GM18507 (cell line): ENCODE measurements at places on chromosomes 3 and 15.

- DNase-seq = peak; percentile 44
Measured at GRCh38 chr3:146469150-146470017, at the start of gene PLSCR2. PLSCR2 (minus strand) TSS chr3:146469561; CDS start chr3:146459904, 9,657 bp downstream.

DNA sequence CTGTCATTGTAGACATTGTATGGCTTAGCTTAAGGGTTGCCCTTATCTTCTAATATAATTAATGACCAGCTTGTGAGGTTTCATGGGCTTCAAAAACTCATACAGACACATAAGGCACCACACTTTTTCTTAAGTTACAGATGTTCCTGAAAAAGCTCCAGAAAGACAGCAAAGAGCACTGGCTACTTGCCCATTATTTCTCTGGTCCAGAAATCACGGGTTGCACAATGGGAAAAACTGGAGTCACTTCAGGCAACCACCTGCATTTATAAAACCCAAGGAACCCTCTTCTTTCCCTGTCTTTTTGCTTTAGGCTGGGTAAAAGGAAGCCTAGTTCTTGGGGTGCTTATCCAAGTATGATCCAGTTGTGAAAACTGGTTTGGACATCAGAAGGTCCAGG lies 2.3 kb upstream of the COL6A6 start:
- no peak for DNase-seq

GRCh38 chr15:85929786-85930185 lies 135.1 kb upstream of the KLHL25 start:
- no peak for DNase-seq

DNA sequence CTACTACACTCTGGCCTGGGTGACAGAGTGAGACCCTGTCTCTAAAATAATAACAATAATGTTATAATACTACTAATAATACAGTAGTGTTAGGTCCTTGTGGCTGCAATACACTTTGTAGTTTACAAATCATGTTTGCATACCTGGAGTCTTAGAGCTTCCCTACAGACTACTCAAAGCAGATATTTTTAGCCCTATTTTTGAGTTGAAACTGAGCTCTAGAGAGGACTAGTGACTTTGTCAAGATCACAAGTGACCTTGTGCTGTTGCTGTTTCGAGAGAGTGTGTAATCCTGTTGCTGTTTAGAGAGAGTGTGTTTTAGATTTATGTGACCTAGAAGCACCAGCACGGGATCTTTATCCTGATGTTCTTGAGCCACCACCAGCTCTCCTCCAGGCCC lies 105.3 kb upstream of the RNU6-1 start:
- DNase-seq = no peak

- no peak for DNase-seq
Measured at GRCh38 chr3:105222568-105223093, 144.1 kb upstream of the ALCAM start.

DNA sequence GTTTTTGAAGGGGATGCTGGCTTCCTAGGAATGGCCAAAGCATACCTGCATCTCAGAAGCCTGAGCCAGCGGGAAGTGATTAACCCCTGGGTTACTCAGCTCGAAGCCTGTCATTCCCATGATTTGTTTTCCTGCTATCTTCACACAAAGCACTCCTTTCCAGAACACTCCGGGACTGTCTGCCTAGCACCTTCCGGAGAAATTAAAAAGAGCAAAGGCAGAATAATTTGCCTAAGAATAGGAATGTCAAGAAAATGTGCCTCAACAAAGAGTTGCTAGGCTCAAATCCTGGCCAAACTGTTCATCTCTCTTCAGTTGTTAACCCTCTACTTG lies 34.1 kb downstream of the TPM1 start:
- no peak for DNase-seq

DNA sequence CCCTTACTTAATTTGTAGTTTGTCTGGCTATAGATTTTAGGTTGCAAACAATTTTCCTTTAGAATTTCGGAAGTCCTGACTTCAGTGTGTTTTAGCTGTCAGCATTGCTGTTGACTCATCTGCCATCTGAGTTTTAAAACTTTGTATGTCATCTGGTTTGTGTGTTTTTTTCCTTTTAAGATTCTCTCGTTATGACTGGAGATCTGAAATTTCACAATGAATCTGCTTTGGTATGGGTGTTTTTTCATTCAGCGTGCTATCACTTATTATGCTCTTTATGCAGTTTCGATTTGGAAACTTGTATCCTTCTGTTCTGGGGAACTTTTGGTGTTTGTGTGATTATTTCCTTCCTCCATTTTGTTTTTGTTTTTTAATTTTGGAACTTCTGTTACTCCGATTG lies 53.7 kb upstream of the ZNF280D start:
- DNase-seq = peak; percentile 28

GRCh38 chr15:80615783-80616391 lies 79.2 kb upstream of the ABHD17C start:
- DNase-seq = no peak

GRCh38 chr3:46737329-46737731 lies 19.7 kb upstream of the PRSS50 start:
- DNase-seq = no peak

DNA sequence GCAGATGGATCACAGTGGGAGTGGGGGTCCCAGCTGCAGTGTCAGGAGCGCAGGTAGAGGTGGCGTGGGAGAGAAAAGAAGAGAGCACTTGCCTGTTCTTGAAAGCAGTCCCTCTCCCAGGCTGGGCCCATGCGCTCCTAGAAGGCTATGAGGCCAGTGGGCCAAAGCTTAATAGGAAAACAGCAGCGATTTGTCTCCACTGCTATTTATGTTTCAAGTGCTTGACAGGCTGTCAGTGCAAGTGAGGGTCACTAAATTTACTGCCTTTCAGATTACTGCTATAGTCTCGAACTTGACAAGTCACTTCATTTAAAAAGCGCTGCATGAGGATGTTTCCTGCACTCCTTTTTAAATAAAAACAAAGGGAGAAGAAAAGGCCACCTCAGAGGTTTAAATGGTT lies 239.5 kb downstream of the GAP43 start:
- DNase-seq = no peak
